Cerebellar cortex (tissue), 1 donor: ENCODE measurements at places on chromosomes 12 and 14.

DNA sequence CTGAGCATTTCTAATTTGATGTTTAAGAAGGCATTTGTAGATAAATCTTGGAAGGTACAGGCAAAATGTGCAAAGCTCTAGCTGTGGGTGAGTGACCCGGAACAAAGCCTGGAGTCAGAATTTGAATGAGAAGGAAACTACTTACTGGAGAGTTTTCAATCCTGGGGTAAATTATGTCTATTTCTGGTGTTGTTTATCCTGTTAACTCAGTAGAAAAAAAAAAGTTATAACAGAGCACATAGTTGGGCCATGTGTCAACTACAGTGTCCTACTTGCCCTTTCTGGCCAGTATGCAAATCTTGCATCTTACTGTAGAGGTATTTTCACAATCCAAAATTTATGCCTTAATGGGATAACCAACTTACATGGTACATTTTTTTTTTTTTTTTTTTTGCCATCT, 182.3 kb downstream of the SYNE2 start:
- no peak for DNase-seq

- no peak for DNase-seq
Observed at GRCh38 chr12:51070004-51070403, 13.4 kb downstream of the CSRNP2 start.

GRCh38 chr12:100741084-100741711, 53.4 kb upstream of the ANO4 start:
- DNase-seq, result peak; percentile 53

GRCh38 chr14:47674148-47674542, 1.3 kb downstream of the MDGA2 start:
- DNase-seq, result no peak

GRCh38 chr14:75182821-75183220, 6.4 kb upstream of the TMED10 start:
- no peak for DNase-seq

GRCh38 chr12:117036046-117036445, 63.2 kb downstream of the TESC start:
- no peak for DNase-seq

GRCh38 chr14:105221598-105222178, 26.6 kb upstream of the BTBD6 start:
- DNase-seq, result peak; percentile 42

DNA sequence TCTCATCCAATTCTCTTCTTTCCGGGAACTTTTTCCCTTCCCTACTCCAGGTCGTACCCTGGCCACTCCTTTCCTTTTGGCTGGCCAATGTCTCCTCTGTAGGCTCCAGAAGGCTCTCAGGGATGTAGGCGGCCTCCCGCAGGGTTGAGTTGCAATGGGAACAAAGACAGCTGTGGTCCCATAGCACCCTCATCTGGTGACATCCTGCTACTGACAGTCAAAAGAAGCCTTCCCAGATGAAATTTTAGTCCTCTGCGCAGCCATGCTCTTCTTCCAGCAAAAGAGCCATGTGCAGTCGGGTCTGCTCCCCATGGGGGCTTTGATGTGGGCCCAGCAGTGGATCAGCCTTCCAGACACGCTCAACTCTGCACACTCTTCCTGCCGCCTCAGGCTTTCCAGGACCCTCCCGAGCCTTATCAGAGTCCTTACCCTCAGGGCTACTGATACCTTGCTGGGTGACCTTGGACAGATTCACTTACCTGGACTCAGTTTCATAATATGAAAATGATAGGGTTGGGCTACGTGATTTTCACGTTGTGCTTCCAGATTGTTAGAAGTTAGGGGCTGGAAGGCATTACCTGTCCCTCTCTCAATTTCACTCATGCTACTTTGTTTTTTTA, 5.5 kb upstream of the CELA1 start:
- DNase-seq, result peak; percentile 55

DNA sequence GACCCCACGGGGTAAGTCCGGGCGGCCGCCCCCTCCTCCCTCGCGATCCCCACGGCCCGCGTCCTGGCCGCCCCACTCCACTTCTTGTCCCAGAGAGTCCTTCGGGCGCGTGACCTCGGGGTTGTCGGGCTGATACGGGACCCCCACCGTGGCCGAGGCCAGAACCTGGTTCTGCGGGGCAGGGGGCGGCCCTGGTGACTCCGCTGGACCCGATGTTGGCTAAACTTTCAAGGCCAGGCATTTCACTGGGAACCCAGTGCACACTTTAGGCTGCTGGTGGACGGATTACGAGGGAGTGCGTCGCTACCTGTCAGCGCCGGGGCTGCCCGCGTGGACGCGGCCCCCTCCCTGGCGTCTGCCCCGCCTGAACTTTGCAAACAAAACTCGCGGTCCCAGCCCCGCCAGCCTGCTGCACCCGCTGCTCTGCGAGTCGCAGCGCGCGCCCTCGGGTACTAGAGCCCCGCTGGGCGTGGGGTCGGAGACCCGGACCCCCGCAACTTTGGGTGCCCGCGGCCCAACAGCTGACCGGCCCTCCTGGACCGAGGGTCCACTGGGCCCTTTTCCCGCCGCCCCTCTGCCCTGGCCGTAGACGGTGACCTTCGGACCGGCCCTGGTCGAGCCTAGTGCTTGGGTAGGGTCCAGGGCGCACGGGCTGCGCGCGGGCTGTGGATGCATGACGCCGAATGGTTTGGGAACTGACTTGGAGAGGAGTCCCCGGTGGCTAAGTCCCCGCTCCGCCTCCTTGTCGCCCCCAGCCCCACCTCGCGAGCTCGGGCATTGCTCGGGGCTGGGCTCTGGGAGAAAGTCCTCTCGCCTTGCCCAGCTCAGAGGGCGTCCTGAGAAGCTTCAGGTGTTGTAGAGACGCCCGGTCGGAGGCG, 624 bp downstream of the RIN3 start:
- DNase-seq, result no peak

- DNase-seq, result no peak
Observed at GRCh38 chr12:131357920-131358319, 353.0 kb upstream of the SFSWAP start.

- DNase-seq, result no peak
Observed at GRCh38 chr12:87311206-87311605, 718.0 kb downstream of the C12orf50 start.

DNA sequence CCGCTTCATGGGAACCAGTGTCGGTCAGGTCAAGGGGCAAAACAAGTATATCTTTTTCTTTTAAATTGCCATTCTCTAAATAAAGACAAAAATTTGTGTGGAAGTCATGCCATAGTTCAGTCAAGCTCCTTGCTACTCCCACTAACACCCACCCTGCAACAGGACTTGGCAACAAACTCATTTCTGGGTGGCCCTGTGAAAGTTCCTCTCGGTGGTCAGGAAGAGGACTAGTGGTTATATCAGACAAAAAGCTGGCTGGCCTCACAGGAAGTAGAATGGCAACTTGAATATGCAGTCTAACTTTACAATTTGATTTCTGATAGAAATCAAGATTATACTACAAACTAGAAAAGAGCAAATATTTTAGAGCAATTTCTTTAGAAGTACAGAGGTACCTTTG, 11.2 kb downstream of the DHRS7 start:
- DNase-seq, result no peak
